ENCODE measurements at places on chromosomes 12 and 14. TPM values are rescaled to one million over a fixed set of nuclear protein-coding genes. Genes with fewer than 3 reads are reported as not detected.

IL22 gene
- 0.64 TPM for total RNA-seq

FAM90A1 gene
- total RNA-seq = 0.41 TPM

PCED1B gene
- 117 TPM for total RNA-seq

OTX2 gene
- total RNA-seq = not detected

TAC3 gene
- 0.32 TPM for total RNA-seq

DAO gene
- not detected for total RNA-seq

CLEC1B gene
- not detected for total RNA-seq

DACT1 gene
- 1.2 TPM for total RNA-seq

OR6C2 gene
- total RNA-seq = not detected

HOXC6 gene
- not detected for total RNA-seq

TAMALIN gene
- 11.3 TPM for total RNA-seq

PRIMA1 gene
- not detected for total RNA-seq

SSTR1 gene
- total RNA-seq = not detected

PLEK2 gene
- total RNA-seq = 4.2 TPM

CAPS2 gene
- total RNA-seq = 2.4 TPM

MCRS1 gene
- 78.2 TPM for total RNA-seq

PDZRN4 gene
- not detected for total RNA-seq

CLBA1 gene
- 1.5 TPM for total RNA-seq

CTSG gene
- not detected for total RNA-seq

PARPBP gene
- total RNA-seq = 26.3 TPM

APOF gene
- total RNA-seq = not detected

PAX9 gene
- total RNA-seq = not detected

CCDC38 gene
- total RNA-seq = 0.16 TPM

LPAR5 gene
- 7.3 TPM for total RNA-seq

CPNE6 gene
- not detected for total RNA-seq

NPFF gene
- not detected for total RNA-seq

ASPG gene
- total RNA-seq = not detected

LHX5 gene
- not detected for total RNA-seq

ACOT6 gene
- total RNA-seq = not detected

WIF1 gene
- 0.10 TPM for total RNA-seq

GRIN2B gene
- not detected for total RNA-seq

IL31 gene
- total RNA-seq = not detected

EML1 gene
- total RNA-seq = 1.0 TPM

NRL gene
- total RNA-seq = 1.8 TPM

PA2G4 gene
- total RNA-seq = 588 TPM

LMNTD1 gene
- total RNA-seq = not detected

All from activated naive CD8-positive, alpha-beta T cell treated with anti-CD3 and anti-CD28 coated beads for 36 hours (primary cell).